Adrenal gland (tissue), 19 donors: ENCODE measurements at places on chromosomes 2 and 18. TPM values are rescaled to one million over a fixed set of nuclear protein-coding genes. Genes with fewer than 3 reads are reported as not detected.

Gene CNTNAP5
- total RNA-seq, result not detected

Gene ANO7
- total RNA-seq, result 2.6 TPM

GRCh38 chr2:235580426-235581157 is 86.7 kb downstream of the AGAP1 start:
- H3K36me3 ChIP-seq, result no peaks in the 10 kb centered on the region
- H3K27ac ChIP-seq, result no peak overlapping the region
- H3K4me3 ChIP-seq, result no peak overlapping the region
- no peak for DNase-seq
- H3K27me3 ChIP-seq, result no peaks in the 10 kb centered on the region

GRCh38 chr2:233848276-233848675 is 6.1 kb downstream of the HJURP start:
- no peaks in the 10 kb centered on the region for H3K4me1 ChIP-seq
- DNase-seq, result no peak
- no peak overlapping the region for H3K27ac ChIP-seq
- H3K36me3 ChIP-seq, result no peaks in the 10 kb centered on the region

DNA sequence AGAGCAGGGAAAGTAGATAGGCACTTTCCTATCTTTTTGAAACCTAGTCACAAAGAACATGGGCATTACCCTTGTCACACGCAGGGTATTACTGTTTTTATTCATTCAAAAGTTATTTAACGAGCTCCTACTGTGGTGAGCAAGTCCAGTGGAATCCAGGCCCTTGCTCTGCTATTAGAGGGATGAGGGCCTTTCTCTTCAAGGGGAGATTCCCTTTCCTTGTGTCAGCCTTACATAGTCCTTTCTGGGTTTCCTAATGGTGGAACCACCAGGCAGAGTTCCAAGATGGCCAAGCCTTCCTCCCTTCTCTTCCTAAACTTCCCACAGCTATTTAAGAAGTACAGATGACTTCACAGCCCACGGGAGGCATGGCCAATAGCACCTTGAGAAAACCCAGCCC is 64.6 kb downstream of the SPTBN1 start:
- H3K27me3 ChIP-seq, result no peaks in the 10 kb centered on the region
- no peak overlapping the region for H3K27ac ChIP-seq

DNA sequence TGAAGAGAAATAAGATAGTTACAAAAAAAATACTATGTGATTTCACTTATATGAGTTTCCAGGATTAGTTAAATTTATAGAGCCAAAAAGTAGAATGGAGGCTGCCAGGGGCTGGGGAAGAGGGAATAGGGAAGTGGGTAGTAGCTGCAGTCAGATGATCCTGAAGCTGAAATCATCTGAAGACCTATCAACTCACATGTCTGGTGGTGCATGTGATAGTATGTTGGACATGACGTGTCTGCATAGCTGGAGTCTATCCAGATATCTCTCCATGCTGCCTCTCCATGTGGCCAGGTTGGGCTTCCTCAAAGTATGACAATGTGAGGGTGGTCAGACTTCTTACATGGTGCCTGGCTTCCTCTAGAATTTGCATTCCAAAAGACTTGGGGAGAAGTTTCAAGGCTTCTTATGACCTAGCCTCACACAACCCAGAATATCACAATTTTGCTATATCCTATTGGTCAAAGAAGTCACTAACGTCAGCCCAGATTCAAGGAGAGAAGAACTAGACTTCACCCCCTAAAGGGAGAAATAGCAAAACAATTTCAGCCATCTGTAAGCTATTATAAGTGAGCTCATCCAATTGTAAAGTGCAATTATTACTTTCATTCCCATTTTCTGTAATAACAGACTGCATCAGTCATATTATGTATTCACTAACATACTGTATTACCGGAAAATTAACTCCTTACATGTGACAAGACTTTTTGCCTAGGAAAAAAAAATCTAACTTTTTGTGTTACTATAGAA is 14.0 kb upstream of the ZNF396 start:
- peaks cover 3% of the 10 kb centered on the region for H3K4me1 ChIP-seq
- DNase-seq, result no peak
- H3K27ac ChIP-seq, result no peak overlapping the region
- H3K27me3 ChIP-seq, result no peaks in the 10 kb centered on the region
- H3K4me3 ChIP-seq, result no peak overlapping the region
- H3K36me3 ChIP-seq, result no peaks in the 10 kb centered on the region

DNA sequence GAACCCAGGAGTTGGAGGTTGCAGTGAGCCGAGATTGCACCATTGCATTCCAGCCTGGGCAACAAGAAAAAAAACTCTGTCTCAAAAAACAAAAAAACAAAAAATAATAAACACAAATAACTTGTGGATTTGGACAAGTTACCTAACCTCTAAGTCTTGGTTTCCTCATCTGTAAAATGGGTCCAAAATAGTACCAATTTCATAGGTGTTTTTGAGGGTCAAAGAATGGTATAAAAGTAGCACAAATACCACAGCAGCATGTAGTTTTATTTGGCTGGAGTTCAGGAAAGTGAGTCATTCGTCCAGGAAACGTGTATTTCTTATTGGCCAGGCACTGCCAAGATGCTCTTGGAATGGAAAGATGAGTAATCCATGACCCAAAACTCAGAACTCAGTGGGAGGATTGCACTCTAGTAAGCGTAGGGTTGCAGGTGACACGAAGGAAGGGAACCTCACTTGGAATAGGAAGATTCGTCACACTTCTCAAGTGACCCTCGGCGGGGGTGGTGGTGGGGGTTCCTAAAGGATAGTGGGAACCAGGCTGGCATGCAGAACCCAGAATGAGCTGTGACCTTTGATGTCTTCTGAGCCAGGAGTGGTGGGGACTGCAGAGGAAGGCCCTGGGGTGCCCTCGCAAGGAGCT is 24.4 kb downstream of the GRHL1 start:
- H3K4me3 ChIP-seq, result no peak overlapping the region
- H3K36me3 ChIP-seq, result no peaks in the 10 kb centered on the region
- H3K27me3 ChIP-seq, result no peaks in the 10 kb centered on the region
- H3K27ac ChIP-seq, result no peak overlapping the region
- no peaks in the 10 kb centered on the region for H3K4me1 ChIP-seq
- peak; percentile 70 for DNase-seq

DNA sequence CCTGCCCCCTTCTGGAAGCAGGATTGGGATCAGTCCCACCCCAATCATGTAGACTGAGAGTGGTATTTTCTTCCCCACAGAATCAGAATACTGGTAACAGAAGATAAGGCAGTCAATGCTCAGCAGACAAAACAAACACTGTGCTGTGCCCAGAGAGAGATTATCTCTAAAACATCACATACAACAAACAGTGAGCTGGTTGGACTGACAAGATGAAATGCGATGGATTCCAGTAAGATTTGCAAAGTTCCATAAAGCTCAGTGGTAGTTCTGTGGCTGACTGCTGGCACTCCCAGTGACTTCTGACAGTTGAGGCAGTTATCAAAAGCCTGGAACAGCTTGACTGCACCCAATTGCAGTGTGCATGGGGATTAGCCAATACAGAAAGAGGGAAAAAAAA is 311.5 kb upstream of the MGAT5 start:
- H3K36me3 ChIP-seq, result no peaks in the 10 kb centered on the region
- H3K4me1 ChIP-seq, result no peaks in the 10 kb centered on the region
- no peak overlapping the region for H3K4me3 ChIP-seq
- H3K27me3 ChIP-seq, result no peaks in the 10 kb centered on the region
- DNase-seq, result no peak
- H3K27ac ChIP-seq, result no peak overlapping the region

- H3K27me3 ChIP-seq, result no peaks in the 10 kb centered on the region
- H3K4me1 ChIP-seq, result no peaks in the 10 kb centered on the region
- no peak overlapping the region for H3K27ac ChIP-seq
- H3K4me3 ChIP-seq, result no peak overlapping the region
- no peak for DNase-seq
Measured at GRCh38 chr2:40034801-40035200, 255.7 kb upstream of the THUMPD2 start.

DNA sequence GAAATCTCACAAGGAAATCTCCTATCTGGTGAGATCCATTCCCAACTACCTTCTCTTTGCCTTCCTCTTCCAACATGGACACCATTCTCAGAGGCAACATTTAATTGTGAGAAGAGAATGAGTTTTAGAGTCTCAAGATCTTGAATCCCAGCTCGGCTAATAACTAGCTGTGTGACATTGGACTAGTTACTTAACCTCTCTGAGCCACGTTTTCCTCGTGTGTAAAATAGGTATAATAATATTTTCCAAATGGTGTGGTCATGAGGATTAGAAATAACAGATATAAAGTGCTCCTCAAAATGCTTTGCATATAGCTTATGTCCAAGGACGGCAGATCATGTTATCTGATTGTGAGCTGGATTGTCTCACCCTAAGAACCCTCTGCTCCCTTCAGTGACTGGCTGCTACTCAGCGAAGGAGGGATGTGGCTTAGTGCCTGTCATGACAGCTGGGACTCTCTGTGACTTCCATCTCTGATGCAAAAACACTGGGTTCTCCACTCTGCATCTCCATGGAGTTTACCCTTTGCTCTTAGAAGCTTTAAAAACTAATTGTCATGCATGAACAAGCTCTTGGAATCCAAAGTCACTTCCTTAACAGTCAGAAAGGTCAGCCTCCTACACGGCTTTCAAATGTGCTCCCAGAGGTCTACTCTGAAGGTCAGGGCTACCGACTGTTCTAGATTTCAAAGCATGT is 38.4 kb upstream of the MRPL19 start:
- no peak overlapping the region for H3K4me3 ChIP-seq
- DNase-seq, result no peak
- no peaks in the 10 kb centered on the region for H3K4me1 ChIP-seq
- no peaks in the 10 kb centered on the region for H3K27me3 ChIP-seq
